CD14-positive monocyte (primary cell): ENCODE measurements at places on chromosomes 7 and 10.

DNA sequence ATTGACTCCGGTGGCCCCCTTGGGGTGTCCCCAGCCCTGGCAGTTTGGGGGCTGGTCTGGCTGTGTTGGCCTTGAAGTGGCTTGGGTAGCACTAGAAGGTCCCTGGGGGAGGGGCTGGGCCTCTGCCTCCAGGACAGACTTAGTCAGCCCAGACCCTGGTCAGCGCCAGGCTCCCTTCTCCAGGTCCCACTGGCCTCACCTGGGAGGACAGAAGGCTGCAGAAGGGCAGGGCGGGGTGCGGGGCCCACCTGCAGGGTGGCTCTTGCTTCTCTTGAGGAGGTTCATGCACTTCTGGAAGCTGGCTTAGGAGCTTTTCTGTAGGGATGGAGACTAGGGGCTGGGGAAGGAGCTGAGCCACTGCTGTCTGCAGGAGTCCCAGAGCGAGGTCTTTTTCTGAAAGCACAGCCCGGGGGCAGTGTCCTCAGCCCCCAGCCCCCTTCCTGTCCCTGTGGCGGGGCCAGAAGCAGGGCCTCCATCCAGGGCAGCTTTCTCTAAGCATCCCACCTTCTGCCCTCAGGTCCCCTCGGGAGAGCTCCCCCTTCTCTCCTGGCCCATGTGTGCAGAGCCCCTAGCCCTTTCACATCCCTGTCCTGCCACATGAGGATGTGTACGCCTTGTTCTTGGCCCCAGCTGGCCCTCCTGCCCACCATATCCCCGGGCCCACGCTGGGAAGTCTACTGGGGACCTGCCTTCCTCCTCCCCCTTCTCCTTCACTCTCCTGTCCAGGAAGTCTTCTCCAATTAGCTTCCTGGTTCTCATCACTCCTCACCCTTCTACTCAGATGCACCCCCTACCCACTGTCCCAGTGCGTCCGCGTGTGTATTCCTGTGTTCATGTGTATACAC, 11.0 kb downstream of the TBATA start:
- no peak for DNase-seq

DNA sequence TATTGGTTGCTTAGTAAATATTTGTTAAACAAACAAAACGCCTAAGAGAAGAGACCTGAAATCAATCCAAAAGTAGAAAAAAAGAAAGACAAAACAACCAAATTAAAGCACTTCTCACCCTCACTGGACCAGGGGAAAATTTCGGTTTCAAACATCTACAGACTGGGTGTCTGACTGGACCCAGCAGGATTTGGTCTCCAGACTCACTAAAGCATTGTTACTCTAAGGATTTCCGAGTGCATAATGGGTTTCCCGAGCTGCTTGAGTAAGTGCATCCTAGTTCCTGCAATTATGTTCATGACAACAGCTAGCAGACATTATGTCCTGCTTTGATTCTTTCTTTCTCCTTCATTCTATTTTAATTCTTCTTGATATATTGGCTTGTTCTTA, 51.8 kb upstream of the FAM3C start:
- no peak for DNase-seq

- DNase-seq = no peak
Observed at GRCh38 chr10:80055760-80056159, 22.7 kb upstream of the TMEM254 start.

DNA sequence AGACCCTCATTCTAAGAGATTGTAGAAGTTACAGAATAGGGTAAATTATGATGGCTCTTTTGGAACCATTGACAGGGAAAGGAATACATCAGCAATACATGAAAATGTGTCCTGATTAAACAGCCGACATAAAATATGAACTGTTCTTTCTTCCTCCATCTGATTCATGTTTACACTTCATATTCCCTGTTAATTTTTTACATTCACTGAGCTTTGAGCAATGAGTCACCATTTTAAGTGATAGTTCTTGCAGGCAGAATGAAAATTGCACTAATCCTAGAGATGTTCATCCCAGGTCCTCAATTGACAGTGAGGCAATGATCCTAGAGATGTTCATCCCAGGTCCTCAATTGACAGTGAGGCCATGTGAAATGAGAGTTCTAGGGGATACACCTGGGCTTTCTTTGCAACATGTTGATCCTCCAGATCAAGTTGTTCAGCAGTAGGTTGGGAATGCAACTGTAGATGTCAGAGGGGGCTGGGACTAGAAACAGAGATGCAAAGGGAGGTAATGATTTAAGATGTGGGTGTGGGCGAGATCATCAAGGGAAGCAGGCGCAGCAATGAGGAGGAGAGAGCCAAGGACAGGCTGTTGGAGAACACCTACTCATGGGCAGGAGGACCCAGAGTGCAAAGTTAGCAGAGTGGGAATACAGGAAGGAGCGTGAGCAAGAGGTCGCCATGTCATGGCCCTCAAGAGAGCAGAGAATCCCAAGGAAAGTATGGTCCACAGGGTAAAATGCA, 138.7 kb downstream of the ZNF365 start:
- DNase-seq = no peak

DNA sequence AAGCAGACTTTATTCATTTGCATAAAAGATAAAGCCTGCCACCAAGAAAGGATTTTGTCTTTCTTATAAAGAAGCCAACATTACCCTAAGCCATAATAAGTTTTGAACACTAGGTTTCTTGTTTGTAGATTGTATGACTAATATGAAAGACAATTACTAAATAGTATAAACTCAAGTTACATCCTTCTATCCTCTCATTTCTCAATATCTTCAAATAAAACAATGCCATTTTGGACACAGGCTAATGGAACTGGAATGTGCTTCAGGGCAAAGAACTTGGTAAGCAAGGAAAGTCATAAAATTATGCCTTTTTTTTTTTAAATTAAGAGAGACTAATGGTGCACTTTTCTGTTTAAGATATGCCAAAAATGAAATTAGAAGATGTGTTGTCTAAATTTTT, 137.7 kb downstream of the DKK1 start:
- DNase-seq = no peak
